Fibroblast of gingiva (primary cell): ENCODE measurements at places on chromosomes 12 and 14.

GRCh38 chr12:65868133-65868705 lies 43.9 kb downstream of the HMGA2 start:
- DNase-seq = peak; percentile 94

DNA sequence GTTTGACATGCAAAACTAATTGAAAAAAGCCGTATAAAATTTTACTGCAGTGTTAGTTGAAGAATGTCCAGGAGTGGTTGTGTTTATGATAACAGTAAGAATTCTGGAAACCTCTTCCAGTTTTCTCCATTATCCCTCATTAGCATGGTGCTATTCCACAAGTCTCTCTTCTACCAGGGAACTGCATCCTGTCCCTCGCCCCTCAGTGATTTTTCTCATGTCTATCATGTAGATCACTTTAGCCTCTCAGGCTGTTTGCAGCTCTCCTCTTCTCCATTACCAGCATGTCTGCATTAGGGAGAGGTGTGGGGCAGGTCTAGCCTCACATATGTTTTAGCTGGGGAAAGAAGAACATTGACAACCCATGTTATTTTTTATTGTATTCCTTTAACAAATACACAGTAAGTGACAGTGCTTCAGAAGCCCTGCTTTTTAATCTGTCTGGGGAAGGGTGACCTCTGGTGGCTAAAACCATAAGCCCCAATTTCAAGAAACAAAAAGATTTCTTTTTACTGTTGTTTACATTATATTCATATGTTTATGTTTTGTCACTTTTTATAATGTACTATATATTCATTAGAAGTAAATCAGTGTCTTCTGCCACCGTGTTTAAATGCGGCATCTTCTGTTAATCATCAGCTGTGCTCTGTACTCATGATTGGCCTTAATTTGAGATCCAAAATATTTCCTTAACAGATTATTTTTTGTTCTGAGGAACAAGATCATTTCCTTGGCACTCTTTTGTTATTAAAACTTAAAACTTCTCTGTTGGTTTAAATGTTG lies 70.7 kb downstream of the RASSF8 start:
- DNase-seq = peak; percentile 45

DNA sequence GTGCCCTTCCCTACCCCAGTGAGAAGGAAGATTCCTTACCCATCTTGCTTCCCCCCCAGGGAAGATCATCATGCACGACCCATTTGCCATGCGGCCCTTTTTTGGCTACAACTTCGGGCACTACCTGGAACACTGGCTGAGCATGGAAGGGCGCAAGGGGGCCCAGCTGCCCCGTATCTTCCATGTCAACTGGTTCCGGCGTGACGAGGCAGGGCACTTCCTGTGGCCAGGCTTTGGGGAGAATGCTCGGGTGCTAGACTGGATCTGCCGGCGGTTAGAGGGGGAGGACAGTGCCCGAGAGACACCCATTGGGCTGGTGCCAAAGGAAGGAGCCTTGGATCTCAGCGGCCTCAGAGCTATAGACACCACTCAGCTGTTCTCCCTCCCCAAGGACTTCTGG lies 9.3 kb downstream of the PCK2 start:
- no peak for DNase-seq

GRCh38 chr12:9710584-9711375 lies 22.1 kb downstream of the CLECL1 start:
- no peak for DNase-seq

DNA sequence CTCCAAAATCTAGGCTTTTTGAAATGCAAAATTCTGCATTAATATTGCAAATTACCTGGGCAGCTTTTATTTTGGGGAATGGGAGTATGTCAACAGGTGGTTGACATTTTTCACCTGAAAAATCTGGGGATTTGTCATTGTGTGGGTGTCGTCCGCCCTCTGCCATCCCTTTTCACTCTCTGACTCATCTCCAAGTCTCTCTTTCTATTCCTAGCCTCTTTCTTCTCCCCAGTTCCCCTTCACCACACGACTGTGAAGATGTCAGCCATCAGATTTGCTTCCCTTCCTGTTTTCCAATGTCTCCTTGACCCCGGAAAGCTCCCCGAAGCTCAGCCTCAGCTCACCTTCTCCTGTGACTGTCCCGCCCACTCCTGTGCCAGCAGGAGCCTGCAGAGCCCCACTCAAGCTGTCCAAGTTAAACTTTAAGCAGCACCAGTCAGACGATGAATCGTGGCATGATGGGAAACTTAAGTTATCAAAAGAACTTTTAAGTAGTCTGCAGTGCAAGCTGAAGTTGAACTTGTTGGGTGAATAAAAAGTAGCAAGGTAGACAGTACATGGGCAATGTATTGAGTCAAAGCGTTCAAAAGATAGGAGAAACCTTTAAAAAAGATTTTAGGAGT lies 590.2 kb downstream of the VRK1 start:
- DNase-seq = no peak
